ENCODE measurements at places on chromosomes 5 and 9.

GRCh38 chr9:132268725-132269352, 85.9 kb downstream of the SETX start:
- DNase-seq = no peak

GRCh38 chr5:177295924-177296323, 7.6 kb downstream of the RAB24 start:
- no peak for DNase-seq

GRCh38 chr5:138843316-138844124, 31.6 kb downstream of the LRRTM2 start:
- DNase-seq = no peak

DNA sequence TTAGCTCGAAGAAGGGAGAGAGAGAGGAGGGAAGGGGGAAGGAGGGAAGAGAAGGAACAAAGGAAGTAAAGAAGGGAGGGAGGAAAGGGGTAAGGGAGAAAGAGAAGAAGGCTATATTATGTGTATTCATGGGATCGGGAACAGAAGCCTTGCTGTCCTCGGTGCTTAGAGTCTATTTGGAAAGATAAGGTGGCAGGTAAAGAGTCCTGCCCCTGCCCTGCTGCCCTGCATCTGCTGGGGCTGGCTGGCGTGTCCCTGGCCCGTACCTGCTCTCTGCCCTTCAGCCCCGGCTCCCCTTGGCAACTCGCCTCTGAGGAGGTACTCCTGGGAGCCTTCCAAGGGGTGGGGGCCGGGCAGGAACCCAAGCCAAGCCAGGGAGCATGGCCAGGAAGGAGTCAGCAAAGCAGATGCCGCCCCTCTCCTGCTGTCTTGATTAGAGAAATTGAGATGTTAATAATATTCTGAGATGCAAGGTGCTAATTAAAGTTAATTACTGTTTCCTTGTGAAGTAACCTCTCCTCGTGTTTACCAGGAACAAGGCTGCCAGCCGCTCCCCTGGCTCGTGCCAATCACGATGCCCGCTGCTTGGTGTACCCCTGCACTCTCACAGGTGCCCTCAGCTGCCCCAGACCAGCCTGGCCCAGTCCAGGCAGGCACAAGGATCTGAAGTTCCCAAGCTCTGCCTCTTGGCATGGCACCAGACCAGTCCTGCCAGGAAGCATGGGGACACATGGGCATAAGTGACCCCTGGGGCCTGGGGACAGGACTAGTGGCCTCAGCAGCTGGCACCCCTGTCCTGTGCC, 36.6 kb downstream of the PCDH1 start:
- no peak for DNase-seq

- no peak for DNase-seq
Observed at GRCh38 chr5:9787861-9788600, 157.9 kb upstream of the TAS2R1 start.

DNA sequence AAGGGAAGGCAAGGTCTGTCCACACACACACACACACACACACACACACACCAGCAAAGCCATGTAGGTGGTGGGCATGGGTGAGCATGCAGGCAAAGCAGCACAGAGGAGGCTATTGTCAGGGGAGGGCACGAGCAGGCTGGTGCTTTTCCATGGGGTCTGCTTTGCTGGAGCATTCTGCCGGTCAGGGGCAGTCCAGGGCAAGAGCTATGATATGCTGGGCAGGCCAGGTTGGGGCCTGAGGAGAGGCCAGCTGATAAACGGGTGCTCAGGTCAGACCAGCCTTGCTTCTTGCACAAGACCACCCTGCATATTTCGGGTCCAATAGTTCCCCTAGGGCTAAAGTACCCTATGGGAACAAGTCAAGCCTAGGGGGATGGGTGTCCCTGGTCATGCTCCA, 253.9 kb upstream of the DMAC1 start:
- no peak for DNase-seq

- DNase-seq = no peak
Observed at GRCh38 chr5:170113522-170113900, 7.8 kb downstream of the FOXI1 start.

DNA sequence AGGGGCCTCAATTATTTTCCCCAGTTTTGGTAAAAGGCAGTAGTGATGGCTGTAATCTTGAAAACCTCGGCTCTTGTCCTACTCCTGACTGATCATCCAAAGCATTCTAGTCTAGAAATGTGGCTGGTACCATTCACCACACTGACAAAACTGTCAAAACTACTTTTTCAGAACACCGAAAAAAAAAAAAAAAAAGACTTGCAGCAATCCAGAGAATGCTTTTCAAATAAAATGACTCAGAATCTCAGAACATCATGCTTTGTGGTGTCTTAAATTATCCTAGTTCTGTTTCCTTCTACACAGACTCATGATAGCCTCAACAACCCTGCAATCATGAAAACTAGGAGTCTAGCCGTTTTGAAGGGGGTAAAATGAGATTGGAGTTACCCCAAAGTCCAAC, 13.4 kb downstream of the SLC28A3 start:
- DNase-seq = no peak

GRCh38 chr9:101022704-101023103, 5.8 kb upstream of the PLPPR1 start:
- no peak for DNase-seq

- no peak for DNase-seq
Observed at GRCh38 chr5:167050568-167051401, 1240.7 kb upstream of the WWC1 start.

- DNase-seq = no peak
Observed at GRCh38 chr5:61821561-61821960, 484.4 kb upstream of the KIF2A start.

GRCh38 chr9:130991778-130992681, 16.9 kb upstream of the LAMC3 start:
- DNase-seq = no peak

DNA sequence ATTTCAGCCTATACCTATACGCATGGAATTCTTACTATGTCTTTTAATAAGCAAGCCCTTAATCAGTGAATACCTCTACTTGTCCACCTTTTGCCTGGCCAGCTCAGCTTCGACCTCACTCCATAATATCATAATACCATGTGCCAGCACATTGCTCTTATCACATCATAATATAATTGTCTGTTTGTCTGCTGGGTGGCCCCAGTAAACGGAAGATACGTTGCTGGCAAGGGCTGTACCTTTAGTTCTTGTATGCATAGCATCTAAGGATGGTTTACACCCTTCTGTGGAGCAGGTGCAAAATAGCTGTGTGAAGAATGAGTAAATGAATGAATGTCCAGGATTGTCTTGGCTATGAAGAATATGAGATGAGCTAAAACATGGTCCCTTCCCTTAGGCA, 29.9 kb downstream of the SV2C start:
- DNase-seq = no peak

DNA sequence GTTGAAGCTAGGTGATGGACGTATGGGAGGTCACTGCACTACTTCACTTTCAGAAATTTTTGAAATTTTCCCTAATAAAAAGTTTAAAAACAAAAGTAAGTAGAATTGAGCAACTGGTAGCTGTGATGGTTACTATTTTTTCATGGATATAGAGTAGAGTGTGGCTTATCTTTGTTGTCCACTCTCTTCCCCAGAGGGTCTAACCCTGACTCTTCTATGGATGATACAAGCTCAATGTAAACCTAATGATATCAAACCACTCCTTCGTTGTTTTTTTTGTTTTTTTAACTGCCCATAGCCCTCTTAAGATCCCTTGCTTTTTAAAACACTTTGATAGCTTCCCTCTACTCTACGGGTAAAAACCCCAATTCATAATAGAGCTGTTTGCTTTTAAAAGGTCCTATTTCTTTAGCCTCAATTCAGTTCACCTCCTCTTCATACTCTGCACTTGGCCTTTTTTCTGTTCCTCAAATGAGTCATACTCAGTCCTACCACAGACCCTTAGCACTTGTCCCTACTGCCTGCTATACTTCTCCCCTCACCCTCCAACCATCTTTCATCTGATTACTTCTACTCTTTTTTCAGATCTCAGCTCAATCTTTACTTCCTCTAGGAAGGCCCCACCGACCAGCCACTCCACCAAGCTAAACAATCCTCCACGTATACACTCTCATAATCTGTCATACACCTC, 2.6 kb downstream of the HDAC3 start:
- DNase-seq = no peak

- no peak for DNase-seq
Observed at GRCh38 chr9:114363424-114363823, 24.4 kb downstream of the AKNA start.

DNA sequence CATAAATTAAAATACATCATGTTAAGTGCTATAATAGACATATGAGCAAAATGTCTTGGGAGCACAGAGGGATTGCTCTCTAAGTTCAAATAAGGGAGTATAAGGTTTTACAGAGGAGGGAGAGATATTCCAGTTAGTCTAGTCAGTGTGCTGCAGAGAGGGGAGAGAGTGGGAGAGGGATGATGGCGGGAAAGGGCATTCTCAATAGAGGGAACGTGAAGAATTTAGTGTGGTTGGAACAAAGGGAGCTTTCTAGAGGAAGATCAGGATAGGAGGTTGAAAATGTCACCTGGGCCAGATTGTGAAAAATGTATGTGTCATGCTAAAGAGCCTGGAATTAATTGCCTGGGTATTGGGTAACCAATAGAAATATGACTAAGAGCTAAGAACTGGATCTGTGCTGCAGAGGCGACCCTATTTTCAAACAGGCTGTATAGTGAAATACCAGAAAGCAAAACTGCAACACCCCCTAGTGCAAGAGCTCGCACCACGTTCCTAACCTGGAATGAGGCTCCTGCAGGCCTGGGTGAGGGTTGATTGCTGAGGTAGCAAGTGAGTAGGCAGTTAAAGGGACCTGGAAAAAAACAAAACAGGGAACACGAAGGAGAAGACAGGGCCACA, 791.8 kb upstream of the C9orf72 start:
- DNase-seq = no peak

DNA sequence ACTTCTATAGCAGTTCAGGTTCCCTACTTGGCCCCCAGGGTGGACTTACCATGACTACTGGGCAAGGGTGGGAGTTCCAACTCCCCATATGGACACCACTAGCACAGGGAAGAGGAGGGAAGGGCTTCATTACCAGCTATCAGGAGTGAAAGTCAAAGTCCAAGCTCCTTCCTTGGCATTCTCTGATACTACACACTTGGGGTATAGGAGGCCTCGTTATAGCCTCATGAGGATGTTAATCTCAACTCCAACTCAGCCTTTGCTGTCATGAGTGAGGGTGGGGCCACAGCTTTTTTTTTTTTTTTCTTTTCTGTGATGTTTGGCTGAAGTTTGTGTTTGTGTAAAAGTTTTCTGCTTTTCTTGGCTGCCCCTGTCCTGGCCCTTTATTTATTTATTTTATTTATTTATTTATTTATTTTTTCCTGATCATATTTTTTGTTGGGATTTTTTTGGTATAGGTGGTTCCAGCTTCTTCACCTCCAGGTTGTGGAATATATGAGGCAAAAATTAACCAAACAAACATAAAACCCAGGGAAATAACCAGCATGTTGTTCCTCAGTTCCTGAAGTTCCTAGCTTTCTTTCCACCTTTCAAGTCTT, 8.7 kb downstream of the GARIN3 start:
- no peak for DNase-seq

- DNase-seq = no peak
Observed at GRCh38 chr9:14525856-14526255, 167.4 kb downstream of the ZDHHC21 start.

- DNase-seq = no peak
Observed at GRCh38 chr9:89482056-89482851, 15.7 kb downstream of the SEMA4D start.

GRCh38 chr5:179679014-179679674, 1.7 kb downstream of the CBY3 start:
- DNase-seq = no peak

DNA sequence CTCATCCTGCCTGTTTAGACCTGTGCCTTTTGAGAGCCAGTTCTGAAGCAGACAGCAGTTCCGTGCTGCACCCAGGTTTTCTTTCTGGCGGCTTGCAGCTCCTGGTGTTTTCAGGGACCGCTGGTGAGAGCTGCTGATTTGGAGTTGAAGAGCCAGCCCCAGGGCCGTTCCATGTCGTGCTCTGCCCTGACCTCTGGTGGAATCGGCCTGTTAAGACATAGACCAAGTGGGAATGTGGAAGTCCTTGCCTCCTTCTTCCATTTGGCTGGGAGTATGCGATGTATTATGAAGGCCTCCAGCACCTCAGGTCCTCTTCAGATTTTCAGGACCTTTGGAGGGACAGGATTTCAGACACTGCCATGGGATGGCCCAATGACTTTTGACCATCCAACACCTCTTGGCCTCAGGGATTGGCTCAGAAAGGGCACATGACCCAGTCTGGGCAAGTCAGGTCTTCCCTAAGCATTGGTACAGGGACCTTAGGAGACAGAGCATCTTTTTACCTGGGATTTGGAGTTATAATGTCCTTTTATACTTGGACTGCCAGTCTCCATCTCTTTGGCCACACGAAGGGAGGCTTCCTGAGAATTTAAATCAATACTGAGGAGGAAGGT, 136.1 kb upstream of the CLINT1 start:
- DNase-seq = no peak

DNA sequence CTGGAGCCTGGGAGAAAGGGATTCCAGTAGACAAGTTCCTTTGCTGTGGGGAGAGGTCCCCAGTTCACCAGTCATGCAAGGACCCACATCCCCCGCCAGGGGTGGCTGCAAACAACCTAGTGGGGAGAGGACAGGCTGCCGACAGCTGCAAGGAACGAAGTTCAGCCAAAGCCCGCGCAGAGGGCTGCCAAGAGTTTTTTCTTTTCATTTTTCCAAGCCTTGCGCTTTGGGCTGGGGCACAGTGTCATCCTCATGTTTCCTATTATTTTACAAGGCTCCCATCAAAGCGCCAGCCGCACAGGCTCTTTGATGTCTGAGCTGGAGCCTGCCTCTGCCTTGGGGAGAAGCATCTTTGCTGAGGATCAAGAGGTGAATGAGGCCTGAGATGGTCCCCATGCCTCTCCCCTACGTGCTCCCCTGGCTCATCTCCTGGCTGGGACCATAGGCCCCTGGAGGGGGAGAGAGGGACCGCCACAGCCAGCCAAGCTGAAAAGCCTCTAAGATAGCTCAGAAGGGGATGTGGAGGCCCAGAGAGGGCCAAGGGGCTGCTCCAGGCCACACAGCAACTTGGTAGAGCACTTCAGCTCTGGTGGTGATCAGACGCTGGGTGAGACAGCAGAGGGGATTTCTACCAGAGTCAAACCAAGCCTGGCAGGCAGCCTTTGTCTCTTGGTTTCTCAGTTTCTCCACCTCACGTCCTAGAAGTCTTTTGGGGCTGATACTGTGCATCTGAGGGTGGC, 50.4 kb upstream of the SYNPO start:
- no peak for DNase-seq

DNA sequence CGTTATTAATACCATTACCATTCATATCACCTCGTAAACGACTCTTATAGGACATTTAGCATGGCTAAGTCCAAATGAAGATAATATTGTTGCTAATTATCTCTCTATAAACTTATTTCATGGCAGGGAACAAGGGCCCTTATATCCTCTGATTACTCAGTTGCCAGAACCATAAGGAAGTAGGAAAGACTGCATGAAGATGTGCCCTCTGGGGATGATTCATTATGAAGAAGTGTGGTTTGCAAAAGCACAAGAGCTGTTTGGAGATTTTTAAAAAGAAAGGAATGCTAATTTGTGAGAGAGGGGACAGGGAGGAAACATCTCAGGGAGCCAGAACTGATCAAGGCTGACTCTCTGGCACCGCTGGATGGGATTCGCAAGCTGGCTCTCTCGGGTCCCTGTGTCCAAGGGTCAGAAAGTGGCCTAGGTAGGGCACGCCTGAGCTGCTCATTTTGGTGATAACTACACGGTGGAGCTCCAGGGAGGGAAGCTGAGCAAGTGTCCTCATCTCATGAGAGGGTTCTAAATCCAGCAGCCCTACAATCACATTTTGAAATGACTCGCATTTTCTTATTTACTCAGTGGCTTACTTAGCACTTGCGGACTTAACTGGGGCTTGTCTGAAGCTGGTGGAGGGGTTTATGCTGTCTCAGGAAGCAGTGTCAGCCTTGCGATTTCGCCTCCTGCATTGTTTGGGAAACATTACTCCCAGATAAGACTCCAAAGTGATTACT, 136.8 kb downstream of the C5orf15 start:
- no peak for DNase-seq

Data from AG09309 (cell line).